ENCODE measurements at places on chromosomes 16 and 17. TPM values are rescaled to one million over a fixed set of nuclear protein-coding genes. Genes with fewer than 3 reads are reported as not detected.

DNA sequence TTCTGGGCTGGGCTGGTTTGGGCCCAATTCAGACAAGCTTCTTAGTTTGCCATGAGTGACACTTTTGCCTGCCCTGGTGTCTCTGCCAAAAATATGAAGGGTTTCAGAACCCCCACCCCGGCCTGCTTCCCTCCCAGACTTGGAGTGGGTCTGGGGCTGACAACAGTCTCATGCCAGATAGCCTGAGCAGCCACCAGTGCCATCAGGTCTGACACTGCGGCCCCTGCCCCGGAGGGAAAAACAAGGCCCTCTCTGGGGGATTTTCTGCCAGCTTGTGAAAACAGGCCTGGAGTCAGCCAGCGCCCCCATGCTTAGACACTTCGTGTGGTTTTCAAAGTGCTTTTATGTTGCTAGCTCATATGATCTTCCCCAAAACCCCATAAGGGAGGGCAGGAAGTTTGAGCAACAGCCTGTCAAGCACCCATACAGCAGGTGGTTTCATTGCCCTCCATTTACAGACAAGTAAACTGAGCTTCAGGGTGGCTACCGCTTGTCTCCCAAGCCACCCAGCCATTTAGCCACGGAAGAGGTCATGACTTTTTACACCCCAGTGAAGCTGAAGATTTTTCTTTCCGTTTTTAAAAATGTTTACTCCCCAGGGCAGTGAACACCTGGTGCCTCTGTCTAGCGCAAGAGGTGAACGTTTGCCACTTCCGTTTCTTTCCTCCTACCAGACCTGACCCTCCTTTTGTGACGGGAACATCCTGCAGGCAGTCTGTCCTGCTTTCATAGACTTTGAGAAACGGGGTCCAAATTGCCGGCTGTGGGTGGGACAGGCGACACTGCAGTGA is 300.6 kb downstream of the SEC14L1 start:
- H3K4me1 ChIP-seq: peaks cover 100% of the 10 kb centered on the region
- H3K27me3 ChIP-seq: no peaks in the 10 kb centered on the region
- peak; percentile 91 for DNase-seq
- H3K27ac ChIP-seq: peak overlapping the region; percentile 66

- H3K27ac ChIP-seq: no peak overlapping the region
Measured at GRCh38 chr16:73020409-73020884, 27.5 kb downstream of the ZFHX3 start.

Gene EMP2
- not detected for total RNA-seq

DNA sequence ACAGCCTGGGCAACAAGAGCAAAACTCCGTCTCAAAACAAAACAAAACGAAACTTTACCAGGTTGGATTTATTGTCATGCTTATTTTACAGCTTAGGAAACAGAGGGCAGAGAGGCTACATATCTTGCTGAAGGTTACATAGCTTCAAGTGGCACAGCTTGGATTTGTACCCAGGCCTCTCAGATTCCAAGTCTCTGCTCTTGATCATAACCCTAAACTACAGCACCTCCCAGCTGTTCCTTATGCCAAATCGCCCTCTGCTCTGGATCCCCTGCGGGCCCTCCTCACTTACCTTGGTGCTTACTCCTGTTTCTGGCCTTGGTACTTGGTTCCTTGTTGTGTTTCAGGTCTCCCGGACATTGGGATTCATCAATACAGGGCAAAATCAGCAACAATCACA is 11.7 kb upstream of the CUEDC1 start:
- no peak for DNase-seq
- H3K36me3 ChIP-seq: no peaks in the 10 kb centered on the region
